ENCODE measurements at places on chromosomes 5 and 9. TPM values are rescaled to one million over a fixed set of nuclear protein-coding genes. Genes with fewer than 3 reads are reported as not detected.

POLR3G gene
- 4.5 TPM for total RNA-seq

PCDHA10 gene
- total RNA-seq = 0.02 TPM

SPATA6L gene
- 2.4 TPM for total RNA-seq

RFESD gene
- 1.6 TPM for total RNA-seq

IL5 gene
- total RNA-seq = not detected

ACOT12 gene
- total RNA-seq = 1.4 TPM

ESM1 gene
- not detected for total RNA-seq

PLEKHG4B gene
- total RNA-seq = 15.0 TPM

DNA sequence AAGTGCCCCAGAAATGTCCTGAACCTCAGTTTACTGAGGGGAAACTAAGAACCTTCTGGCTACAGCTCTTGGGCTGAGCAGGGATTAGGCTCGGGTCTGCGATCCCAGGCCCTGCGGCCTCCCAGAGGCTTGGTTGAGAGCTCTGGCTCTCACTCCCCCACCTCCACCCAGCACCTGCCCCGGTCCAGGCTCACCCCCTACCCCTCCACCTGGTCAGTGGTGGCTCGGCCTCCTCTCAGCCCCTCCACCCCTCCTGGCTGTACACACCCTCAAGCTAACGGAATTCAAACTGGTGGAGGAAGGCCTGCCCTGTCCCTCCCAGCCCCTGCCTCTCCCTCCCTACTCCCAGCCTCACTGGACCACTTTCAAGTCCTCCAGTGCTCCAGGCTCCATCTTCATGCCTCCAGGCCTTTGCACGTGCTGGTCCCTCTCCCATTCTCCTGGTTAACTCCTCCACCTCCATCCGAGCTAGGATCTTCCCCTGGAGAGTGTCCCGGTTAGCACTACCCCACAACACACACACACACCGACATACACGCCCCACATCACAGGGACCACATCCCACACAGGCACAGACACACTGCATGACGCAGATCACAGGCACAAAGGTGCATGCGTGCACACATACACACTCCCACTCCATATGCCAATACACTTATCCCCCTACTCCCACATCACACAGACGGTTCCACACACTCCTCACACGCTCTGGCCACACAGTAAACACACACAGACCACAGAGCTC, 130.9 kb downstream of the C9orf50 start:
- no peak for DNase-seq

GRCh38 chr9:134333874-134334581, 7.8 kb downstream of the RXRA start:
- no peak for DNase-seq

GRCh38 chr9:125554726-125555125, 152.3 kb downstream of the MAPKAP1 start:
- no peak for DNase-seq

DNA sequence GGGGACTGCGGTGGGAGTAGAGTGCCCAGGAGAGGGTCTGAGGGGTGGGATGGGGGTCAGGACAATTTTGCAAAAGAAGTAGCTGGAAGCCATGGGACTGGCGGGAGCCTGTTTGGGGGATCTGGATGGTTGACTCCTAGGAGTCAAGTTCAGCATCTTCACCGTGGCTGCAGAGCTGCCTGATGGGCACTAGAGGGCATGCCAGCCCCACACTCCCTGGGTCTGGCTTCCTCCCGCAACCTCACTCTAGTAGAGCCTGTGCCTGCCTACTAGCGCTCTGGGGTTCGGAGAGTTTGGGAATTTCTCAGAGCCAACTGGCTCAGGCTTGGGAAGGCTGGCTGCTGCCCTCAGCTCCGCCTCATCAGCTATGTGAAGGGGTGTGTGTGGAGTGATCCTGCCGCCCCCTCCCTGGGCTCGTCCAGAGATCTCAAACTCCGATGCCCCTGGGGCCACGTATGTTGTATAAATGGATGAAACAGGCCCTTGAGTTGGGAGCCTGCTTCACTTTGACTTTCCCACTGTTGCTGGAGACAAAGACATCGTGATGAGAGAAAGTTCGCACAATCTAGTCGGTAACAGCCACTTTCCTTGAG, 10.8 kb downstream of the TSPAN17 start:
- peak; percentile 59 for DNase-seq

GRCh38 chr5:117411701-117412100, 837.1 kb upstream of the SEMA6A start:
- DNase-seq = no peak

- no peak for DNase-seq
These were observed 84.9 kb downstream of the VAV2 start for GRCh38 chr9:133906932-133907910.

DNA sequence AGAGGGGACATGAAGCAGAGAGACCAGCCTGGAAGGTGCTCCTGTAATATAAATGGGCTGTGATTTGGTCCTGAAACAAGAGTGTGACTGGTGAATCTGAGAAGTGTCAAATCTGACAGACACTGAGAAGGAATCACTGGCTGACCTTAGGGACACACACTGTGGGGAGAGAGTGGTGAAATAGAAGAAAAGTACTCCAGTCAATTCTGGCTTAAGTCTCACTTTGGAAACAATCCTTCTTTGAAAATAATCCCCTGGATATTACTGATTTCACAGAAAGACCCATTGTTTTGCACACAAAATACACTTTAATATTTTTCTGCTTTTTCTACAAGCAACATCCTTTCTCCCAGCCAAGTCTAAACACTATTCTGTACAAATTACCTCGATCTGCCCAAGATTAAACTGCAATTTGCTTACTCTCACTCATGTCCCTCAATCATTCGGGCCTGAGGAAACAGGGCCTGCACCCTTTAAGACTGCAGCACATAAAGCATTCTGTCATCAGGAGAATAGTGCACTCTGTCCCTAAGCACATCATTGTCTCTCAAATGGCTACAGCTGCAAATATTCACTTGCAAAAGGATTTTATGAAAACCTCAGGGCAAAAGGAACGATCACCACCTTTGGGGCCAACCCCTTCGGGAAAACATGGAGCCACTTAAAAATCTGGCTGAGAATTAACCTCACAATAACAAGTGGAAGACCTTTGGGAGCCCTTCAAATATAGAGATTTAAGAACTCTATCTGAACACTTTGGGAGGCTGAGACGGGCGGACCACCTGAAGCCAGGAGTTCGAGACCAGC, 68.6 kb downstream of the MAPKAP1 start:
- no peak for DNase-seq

DNA sequence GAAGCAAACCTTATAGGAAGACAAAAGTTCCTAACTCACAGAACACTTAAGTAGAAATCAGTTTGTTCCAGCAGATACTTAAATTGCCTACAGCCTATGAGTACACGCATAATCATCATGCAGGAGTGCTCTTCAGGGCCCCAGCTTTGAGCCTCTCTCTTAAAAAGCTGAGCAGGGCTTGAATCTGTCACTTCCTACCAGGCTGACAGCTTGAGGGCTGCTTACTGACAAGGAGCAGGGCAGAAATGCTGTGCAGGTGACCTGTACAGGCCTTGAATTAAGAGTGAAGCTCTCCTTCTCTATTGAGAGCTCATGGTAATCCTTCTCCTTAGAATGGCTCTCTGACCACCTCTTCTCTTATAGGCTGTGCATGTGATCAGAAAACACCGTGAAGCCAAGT, 66.5 kb upstream of the MAST4 start:
- no peak for DNase-seq

- no peak for DNase-seq
These were observed 359.4 kb downstream of the ENC1 start for GRCh38 chr5:74281166-74281565.

DNA sequence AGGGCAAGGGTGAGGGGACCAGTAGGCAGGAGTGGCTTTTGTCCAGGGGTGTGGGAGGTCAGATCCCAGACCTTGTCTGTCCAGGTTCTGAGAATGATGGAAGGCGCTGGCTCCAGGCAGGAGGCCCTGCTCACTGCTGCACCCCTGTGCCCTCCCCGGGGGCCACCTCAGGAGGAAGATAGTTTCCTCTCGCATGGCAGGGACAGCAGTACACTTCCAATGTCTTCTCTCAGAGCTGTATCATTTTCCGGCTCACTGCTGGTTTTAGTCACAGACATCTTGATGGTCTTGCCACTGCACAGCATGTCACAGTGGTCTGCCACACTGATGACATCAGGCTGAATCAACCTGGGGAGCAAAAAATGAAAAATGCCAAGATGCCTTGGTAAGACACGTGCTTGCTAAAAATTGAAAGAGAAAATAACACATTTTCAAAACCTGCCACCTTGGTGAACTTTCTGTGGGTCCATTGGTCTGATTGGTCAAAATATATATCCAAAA, 3.3 kb upstream of the SLC6A3 start:
- no peak for DNase-seq

DNA sequence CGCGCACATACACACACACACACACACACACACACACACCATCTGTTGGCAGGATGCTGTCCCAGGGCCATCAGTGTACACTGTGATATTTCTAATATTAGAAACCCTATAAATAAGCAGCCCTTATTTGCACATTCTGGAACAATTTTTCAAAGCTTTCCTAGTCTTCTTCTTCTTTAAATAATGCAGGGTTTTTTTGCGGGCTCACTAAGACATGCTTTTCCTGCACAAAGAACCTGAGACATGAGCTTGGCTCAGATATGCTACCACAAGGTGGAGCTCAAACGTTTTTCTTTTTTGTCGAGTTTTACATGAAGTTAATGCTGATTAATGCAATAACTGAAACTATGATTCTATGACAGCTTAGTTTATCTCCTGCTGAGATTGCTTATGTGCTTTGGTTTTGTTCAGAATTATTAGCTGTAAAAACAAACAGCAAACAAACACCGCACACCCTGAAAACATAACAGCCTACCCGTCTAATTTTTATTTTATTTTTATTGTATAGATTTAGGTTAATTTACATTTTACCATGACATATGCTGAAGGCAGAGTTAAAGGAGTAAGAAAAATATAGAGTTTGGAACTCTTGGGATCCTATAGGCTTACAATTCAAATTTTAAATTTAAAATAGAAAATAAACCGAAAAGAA, 95.8 kb downstream of the ALDH1A1 start:
- peak; percentile 17 for DNase-seq

DNA sequence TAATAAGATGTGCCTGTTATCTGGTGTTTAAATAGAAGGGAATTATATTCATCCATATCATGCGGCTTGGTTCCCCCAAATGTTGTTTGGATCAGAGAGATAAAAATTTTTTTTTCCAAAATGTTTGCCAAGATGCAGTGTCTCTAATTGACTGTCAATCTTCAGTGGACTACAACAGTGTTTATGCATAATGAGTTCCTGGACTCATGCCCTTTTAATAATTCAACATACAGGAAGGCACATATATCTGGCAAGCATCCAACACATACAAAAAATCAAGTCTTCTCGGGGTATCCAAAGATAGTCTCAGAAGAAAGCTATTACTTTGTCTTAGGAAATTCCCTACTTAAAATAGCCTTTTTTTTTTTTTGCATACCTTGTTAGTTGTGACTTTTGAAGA, 1534.7 kb downstream of the EFNA5 start:
- no peak for DNase-seq

GRCh38 chr5:138736293-138736692, 16.9 kb upstream of the CTNNA1 start:
- no peak for DNase-seq

DNA sequence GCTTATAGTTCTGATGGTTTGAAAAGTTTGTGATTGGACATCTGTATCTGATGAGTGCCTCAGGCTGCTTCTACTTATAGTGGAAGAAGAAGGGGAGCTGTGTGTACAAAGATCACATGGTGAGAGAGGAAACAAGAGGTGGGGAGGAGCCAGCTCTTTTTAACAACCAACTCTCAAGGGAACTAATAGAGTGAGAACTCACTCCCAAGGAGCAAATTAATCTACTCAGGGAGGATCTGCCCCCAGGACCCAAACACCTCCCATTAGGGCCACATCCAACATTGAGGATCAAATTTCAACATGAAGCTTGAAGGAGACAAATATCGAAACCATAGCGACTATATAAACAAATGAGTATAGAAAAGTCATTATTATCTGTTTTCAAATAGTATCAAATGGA, 64.7 kb upstream of the PRLR start:
- no peak for DNase-seq
